ENCODE measurements at places on chromosomes 4 and X.

GRCh38 chrX:10166731-10167151, 10.0 kb downstream of the CLCN4 start:
- H3K4me3 ChIP-seq = no peak overlapping the region
- no peak for DNase-seq
- no peaks in the 10 kb centered on the region for H3K27me3 ChIP-seq
- H3K27ac ChIP-seq = peak overlapping the region; percentile 66

DNA sequence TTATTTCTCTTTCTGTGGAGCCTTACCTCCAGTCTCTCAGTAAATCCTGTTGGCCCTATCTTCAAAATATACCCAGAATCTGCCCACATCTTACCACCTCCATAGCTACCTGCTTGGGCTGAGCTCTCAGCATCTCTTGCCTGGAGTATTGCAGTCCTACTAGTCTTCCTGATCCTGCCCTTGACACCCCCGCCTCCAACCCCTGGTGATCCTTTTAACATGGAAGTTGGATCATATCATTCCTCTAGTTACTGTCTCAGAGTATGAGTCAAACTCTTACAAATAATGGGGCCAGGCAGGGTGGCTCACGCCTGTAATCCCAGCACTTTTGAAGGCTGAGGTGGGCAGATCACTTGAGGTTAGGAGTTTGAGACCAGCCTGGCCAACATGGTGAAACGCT, 43.1 kb upstream of the SETD7 start:
- H3K4me1 ChIP-seq = no peaks in the 10 kb centered on the region
- no peak overlapping the region for H3K27ac ChIP-seq
- no peaks in the 10 kb centered on the region for H3K36me3 ChIP-seq
- no peak overlapping the region for H3K4me3 ChIP-seq
- DNase-seq = no peak

DNA sequence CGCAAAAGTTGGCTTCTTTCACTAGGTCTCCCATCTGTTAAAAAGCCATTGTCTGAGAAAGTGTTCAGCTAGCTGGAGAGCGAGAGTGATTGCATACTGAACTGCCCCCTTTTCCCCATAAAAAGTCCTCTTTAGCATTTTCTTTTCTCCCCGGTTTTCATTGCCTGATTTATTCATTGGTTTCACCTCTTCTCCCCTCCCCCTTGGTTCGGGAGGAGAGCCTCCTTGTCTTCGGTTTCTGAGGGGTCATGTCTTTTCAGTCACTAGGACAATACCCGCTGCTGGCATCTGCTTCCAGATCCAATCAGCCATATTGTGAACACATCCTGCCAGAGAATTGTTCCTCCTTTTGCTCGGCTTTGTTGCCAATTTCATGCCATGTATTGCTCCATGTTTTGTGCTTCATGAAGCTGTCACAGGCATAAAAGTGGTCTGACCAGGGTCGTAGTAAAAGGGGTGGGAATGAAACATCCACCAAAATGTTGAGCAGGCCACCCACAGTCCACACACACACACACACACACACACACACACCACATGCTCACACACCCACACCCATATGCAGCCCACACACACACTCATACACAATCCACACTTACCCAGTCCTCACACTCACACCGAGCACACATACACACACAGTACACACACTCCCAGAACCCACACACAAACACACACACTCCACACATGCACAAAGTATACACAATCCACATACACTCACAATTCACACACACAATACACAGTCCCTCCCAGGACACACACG, 136.0 kb downstream of the NKX6-1 start:
- no peak for DNase-seq
- H3K4me1 ChIP-seq = no peaks in the 10 kb centered on the region
- no peaks in the 10 kb centered on the region for H3K36me3 ChIP-seq
- H3K27ac ChIP-seq = no peak overlapping the region
- H3K27me3 ChIP-seq = no peaks in the 10 kb centered on the region
- H3K4me3 ChIP-seq = no peak overlapping the region

DNA sequence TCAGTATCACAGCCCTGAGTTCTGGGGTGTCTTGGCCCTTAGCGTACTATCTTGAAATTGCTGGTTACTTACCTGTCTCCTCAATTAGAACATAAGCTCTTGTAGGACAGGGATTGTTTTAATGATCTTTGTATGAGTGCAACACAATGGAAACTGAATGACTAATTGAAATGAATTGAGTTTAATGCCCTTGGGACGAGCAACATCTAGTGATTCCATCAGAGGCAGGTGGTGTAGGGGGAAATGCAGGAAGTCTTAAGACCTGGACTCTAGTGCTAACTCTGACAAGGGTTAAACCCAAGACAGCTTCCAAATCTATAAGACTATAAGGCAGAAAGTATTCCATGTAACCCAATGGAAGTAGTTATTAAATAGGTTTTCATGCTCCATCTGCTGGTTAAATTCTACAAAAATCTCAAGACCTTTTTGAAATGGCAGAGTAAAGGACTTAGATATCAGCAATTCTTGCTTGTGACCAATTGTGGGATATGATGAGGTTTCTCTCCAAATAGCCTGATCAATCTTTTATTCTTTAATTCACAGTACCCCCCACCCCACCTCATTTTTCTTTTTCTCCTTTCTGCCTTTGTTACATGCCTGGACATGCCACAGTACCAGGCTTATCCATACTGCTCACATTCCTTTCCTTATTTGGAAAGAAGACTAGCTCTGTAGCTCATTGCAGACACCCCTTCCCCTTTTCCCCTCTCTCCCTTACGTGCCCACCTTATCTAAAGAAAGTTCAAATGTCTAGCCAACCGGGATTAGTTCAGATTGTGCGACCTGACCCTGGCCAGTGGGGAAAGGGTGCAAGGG, 340.8 kb downstream of the PAPSS1 start:
- no peaks in the 10 kb centered on the region for H3K27me3 ChIP-seq
- H3K27ac ChIP-seq = no peak overlapping the region

GRCh38 chr4:168621806-168622589, 125.1 kb downstream of the PALLD start:
- H3K27me3 ChIP-seq = no peaks in the 10 kb centered on the region
- no peak overlapping the region for H3K27ac ChIP-seq
- DNase-seq = no peak
- H3K4me1 ChIP-seq = peaks cover 14% of the 10 kb centered on the region

DNA sequence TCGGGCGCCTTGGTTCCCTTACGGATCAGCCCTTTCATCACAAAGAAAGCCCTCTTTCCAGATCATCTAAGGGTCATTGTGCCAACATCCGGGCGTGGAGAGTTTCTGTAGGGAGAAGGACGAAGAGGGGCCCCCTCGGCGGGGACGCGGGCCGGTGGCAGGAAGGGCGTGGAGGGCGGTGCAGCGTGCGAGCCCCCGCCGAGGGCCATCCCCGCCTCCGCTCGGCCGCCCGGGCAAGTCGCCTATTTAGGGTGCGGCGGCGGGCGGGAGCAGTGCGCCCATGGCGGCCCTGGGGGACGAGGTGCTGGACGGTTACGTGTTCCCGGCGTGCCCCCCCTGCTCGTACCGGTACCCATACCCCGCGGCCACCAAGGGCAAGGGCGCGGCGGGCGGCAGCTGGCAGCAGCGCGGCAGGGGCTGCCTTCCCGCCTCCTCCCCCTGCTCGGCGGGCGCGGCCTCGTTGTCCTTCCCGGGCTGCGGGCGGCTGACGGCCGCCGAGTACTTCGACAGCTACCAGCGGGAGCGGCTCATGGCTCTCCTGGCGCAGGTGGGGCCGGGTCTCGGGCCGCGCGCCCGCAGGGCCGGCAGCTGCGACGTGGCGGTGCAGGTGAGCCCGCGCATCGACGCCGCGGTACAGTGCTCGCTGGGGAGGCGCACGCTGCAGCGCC, at the start of gene ZAR1:
Gene ZAR1 (plus strand): TSS at position 241 of the 668 bp plus-strand sequence. CDS start 40 bp downstream, at position 281.
- peak within 1 kb of the TSS; percentile 58 for H3K4me3 ChIP-seq
- H3K4me1 ChIP-seq = no peaks in the 10 kb centered on the region
- no peaks in the 10 kb centered on the region for H3K36me3 ChIP-seq
- no peak within 1 kb of the TSS for H3K27ac ChIP-seq

DNA sequence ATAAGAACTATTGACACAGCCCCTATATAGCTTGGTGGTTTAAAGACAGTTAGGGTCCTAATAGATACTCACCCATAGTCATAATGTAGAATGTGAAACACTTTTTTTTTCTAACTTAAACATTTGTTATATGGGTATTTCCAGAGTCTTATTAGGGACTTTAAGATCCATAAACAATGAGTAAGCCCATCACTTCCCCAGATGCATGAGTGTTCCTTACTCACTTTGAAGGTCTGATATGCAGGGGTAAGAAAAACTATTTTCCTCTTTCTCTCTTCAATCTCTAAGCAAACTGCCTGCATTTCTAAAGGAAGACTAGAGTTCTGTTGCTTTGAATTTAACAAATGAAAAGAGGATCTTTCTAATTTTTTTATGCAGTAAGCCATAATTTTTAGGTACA, 443.6 kb upstream of the PITX2 start:
- H3K27me3 ChIP-seq = no peaks in the 10 kb centered on the region
- H3K27ac ChIP-seq = no peak overlapping the region
- no peak overlapping the region for H3K4me3 ChIP-seq
- no peaks in the 10 kb centered on the region for H3K4me1 ChIP-seq
- H3K36me3 ChIP-seq = no peaks in the 10 kb centered on the region

- no peak overlapping the region for H3K27ac ChIP-seq
- no peaks in the 10 kb centered on the region for H3K27me3 ChIP-seq
- DNase-seq = no peak
- no peaks in the 10 kb centered on the region for H3K36me3 ChIP-seq
These were observed 55.8 kb downstream of the EMCN start for GRCh38 chr4:100461807-100462605.

DNA sequence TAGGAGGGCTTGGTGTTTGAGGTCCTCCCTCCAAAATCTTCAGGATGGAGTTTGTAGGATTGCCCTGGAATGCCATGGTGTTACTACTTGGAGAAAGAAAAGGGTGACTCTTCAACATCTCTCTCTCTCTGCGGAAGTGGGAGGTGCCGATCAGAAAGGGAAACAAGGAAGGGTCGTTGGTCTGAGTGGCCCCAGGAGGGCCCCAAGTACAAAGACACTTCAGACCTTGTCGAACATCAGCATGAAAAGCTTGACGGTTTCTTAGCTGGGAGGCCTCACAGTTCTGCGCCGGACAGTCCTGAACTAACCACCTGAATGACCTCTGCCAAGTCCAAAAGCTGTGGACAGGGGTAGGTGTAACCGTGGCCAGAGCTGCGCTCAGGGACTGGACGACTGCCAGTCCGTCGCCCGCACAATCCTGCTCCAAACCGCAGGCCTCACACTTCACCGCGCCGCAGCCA, 646 bp upstream of the GSX2 start:
- peak overlapping the region; percentile 58 for H3K4me3 ChIP-seq
- H3K27ac ChIP-seq = no peak overlapping the region
- peaks cover 98% of the 10 kb centered on the region for H3K27me3 ChIP-seq

- no peaks in the 10 kb centered on the region for H3K27me3 ChIP-seq
- H3K4me1 ChIP-seq = peaks cover 10% of the 10 kb centered on the region
- H3K36me3 ChIP-seq = no peaks in the 10 kb centered on the region
These were observed 153.7 kb downstream of the FBXW7 start for GRCh38 chr4:152382057-152382785.

DNA sequence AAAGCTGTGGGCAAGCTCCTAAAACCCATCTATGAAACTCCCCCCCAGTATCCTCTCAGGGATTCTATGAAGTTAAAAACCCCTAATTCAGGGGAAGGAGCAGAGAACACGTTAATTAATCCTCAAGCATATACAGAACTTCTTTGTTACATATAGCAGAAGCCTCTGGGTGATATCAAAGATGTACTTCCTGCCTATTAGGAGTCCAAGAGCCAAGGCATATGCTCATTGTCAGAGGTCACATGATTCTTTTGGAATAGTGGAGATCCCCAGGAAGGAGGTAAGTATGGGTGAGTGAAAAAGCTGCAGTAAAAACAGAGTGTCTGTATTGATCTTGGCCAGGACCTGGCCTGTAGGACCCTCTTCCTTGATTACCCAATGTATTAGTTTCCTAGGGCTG, 2.9 kb upstream of the SPARCL1 start:
- H3K36me3 ChIP-seq = no peaks in the 10 kb centered on the region
- no peaks in the 10 kb centered on the region for H3K27me3 ChIP-seq
- H3K27ac ChIP-seq = peak overlapping the region; percentile 40
- H3K4me3 ChIP-seq = no peak overlapping the region
- DNase-seq = no peak
- H3K4me1 ChIP-seq = no peaks in the 10 kb centered on the region
